NCI-H1930 (cell line): ENCODE measurements at places on chromosomes 6 and 20.

GRCh38 chr6:25142506-25142905, 136.7 kb upstream of the CARMIL1 start:
- DNase-seq = no peak

GRCh38 chr6:11231564-11232192, 790 bp downstream of the NEDD9 start:
- no peak for DNase-seq

DNA sequence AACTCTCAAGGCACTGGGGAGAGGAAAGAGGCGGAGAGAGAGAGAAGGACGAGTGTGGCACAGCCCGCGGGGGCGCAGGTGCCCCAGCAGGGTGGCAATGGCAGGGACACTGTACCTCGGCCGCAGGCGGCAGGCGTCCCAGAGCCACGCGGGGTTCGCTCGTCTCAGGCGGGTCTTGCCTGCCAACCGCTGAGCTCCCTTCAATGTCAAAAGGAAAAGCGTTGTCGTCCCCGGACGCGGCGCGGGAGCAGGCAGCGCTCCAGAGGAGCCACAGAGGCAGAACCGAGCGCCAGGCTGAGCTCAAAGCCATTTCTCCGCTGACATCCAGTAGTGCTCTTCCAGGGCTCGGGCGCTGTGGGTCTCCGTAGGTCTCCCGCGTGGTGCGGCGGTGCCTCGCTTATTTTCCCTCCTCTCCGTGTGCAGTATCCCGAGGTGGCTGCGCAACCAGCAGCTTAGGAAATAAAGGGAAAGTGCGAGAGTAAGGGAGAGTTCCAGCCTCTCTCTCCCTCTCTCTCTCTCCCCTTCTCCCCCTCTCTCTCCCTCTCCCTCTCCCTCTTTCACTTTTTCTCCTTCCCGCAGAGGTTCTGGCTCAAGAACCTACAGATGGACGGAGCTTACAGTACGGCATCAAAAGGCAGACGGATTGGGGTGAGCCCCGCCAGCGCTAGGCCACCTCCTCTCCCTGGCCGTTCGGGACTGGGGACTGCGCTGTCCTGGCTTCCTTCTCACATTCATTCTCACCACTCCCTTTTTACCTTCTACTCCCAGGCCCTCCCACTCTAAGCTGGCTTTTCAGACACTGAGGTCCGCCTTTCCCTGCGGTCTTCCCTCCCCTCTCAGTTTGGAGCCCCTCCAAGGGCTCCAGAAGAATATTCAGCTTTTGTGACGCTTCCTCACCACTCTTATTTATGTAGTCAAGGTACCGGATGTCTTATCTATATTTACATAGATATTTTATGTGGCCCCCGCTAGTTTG, at the start of gene LAMA4:
LAMA4 (minus strand) TSS at position 727 of the 976 bp plus-strand sequence; CDS start at position 310, 417 bp downstream.
- no peak for DNase-seq

- no peak for DNase-seq
These were observed 373.8 kb upstream of the JAG1 start for GRCh38 chr20:11047559-11047958.

DNA sequence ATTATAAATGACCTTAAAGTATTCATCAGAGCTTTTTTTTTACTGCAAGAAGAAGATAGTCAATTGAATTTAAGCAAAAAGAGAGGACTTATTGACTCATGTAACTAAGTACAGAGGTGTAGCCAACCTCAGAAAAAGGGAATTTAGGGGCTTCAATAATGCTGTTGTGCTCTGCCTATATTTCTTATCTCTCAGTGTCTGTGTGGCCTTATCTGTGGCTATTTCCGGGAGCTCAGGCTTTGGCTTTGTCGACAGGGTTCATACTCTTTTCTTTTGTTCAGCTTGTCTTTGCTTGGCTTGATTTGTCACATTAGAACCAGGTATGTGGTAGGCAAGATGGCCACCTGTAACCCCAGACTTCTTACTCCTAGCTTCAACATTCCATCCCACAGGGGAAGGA, 38.6 kb upstream of the FABP7 start:
- DNase-seq = no peak

DNA sequence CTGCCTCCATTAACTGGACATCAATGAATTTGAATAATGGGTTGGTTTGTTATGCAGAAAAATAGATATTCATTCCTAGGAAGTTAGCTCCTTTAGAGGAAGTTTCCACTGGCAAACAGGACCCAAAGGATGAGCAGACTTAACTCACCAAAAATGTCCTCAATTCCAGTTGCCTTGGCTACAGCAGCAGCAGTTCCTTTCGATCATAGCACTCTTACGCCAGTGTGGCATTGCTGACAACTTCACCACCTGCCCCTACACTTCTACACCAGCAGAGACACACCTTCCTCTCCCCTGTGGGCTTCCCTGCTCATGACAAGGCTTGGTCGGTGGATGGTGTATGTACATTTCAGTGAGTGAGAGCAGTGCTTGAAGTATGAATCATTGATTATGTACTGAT, 532.8 kb downstream of the QKI start:
- no peak for DNase-seq

GRCh38 chr20:59146780-59147565, 16.6 kb upstream of the ZNF831 start:
- DNase-seq = no peak

DNA sequence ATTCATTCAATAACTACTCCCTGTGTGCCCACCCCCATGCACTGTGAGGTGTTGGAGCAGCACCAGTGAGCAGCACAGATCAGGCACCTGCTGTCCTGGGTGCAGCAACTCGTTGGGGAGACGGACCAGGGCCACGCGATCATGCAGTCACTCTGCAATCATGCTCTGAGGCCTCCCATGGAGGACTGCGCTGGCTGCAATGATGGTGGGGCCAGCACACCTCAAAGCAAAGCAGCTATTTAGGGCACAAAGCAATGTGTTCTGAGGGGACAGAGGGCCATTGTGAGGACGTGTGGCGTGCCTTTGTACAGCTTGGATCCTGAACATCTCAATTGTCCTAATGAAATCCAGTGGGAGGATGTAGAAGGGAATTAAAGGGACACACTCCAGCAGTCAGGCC, 41.0 kb upstream of the MPC1 start:
- no peak for DNase-seq

DNA sequence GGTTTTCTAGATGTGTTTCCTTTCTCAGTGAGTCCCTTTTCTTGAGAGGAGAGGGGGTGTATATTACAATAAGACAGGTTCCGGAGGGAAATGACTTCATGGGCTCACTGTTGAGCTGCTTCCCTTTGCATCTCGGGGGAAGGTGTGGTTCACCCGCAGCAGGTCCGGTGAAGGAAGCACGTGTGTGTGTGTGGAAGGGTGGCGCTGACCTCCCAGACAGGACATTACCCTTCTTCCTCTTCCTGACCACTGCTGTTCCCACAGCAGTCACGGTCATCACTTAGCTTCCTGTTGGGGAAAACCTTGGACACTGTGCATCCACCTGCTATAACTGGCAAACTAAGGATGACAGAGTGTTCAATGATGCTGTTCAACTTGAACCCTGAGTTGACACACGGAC, 83.6 kb downstream of the PLEKHG1 start:
- no peak for DNase-seq

DNA sequence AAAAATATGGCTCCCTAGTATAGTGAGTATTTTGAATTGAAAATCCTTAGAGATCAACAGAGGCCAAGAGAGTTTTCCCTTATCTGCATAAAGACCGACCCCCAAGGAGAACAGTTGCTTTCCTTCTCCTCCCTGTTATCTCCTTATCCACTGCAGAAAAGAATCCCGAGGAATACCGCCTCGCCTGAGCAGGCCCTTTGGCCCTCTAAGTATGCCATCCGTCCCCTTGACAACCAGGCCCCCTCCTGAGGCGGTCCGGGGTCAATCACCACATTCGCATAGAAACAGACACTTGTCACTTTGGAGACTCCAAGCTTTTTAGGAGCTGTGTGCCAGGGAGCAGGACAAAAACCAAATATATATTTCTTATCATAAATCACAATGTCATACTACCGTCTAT, 15.9 kb upstream of the GGTLC1 start:
- DNase-seq = no peak

GRCh38 chr6:150516199-150516598, 83.5 kb upstream of the PLEKHG1 start:
- no peak for DNase-seq

- DNase-seq = no peak
These were observed 126.1 kb upstream of the RPS6KA2 start for GRCh38 chr6:166752928-166753721.

GRCh38 chr20:39019805-39020325, 57.7 kb downstream of the DHX35 start:
- no peak for DNase-seq

DNA sequence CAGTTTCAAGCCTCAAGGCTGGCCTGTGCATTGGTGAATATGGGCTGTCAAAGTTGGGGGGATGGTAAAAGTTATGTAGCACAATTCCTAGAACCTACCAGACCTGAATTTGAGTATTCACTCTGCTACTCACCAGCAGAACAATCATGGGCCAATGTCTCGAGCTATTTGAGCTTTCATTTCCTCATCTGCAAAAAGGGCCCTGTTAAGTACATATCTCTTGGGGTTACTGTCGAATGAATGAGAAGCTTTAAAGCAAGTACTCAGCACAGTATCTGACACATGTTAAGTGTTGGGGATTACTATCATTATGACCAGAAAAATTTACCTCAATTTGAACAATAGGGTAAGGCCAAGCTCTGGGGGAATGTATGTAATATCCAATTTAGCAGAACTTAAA, 13.5 kb upstream of the ENPP4 start:
- DNase-seq = no peak

- no peak for DNase-seq
These were observed 57.5 kb downstream of the MYLK4 start for GRCh38 chr6:2693231-2693630.

GRCh38 chr6:133456439-133456838, 215.3 kb downstream of the EYA4 start:
- DNase-seq = no peak

GRCh38 chr6:147737115-147737514, 228.6 kb downstream of the SAMD5 start:
- no peak for DNase-seq

DNA sequence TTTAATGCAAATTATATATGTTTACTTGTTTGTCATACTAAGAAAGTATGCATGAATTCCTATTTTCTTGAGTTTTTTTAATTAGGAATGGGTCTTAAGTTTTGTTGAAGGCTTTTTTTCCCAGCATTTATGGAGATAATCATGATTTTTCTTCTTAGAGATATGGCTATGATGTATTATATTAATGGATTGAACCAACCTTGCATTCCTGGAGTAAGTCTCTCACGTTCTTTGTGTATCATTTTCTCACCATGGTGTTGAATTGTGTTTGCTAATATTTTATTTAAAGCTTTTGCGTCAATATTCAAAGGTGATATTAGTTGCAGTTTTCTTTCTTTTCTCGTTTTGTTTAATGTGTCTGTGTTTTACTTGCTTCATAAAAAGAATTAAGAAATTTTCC, 48.4 kb upstream of the SLC35D3 start:
- DNase-seq = no peak

DNA sequence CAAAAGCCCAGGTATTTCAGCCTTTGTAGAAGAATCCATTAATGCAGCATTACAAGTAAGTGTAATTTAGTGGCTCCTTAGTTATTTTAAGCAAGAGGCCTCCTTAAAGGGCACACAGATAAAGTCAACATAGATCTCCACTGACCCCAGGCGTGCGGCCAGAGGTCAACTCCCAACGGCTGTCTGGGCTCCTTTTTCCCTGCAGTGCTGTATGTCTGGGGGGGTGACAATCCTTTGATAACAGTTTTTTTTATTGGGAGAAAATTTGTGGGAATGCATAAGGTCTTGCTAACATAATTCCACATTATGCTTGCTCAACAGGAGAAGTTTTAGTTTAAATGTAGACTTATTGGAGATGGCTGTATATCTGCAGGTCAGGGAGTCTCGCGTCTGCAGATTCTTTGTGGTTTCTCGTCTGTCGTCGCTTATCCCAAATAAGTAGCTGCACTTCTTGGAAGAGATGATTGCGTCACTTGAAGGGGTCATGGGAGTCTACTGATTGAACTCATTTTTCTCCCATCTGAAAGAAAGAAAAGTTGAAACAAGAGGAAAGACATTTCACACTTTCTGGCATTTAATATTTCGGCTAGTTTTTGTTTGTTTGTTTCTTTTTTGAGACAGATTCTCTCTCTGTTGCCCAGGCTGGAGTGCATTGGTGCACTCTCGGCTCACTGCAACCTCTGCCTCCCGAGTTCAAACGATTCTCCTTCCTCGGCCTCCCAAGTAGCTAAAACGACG, 151.7 kb upstream of the AKAP12 start:
- DNase-seq = no peak

DNA sequence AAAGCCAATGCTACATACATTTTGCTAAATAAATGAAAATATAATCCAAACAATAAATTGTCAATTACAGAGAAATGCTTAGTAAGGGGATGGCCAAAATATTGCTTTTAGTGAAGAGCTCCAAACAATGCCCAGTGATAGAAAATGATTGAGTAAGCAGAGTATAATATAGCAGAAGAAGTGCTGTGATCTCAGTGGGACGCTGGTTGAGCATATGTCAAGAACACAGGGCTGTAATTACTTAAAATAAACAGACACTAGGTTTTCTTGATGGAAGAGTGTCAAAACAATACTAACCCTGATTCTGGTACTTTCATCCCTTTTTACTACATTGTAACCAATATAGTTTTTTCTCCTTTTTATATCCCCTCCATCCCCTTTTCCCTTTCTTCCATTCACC, 150.3 kb downstream of the GRIK2 start:
- DNase-seq = no peak

DNA sequence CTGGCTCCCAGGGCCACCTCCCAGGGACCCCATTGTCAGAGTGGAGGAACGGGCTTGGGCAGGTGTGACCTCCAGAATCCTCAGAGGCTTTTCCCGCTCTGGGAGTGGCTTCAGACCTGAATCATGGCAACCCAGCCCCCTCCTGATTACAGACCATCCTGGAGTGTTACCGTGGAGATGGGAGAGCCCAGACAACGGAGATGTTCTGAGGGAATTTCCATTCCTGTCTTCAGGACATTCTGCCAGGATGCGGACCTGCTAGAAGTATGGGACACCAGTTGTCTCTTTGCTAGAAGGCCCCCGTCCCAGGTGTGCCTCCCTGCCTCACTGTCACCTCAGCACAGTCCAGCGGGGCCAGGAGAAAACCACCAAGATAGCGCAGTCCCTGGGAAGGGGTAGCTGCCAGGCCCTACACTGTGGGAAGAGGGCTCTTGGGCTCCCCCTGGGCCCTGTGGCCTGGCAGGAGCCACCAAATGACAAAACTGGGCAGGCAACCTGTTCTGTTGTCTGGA, 109.9 kb downstream of the PSMB1 start:
- no peak for DNase-seq

GRCh38 chr20:2707353-2708072, 14.9 kb downstream of the EBF4 start:
- DNase-seq = no peak
